ENCODE measurements at places on chromosomes 4 and X. TPM values are rescaled to one million over a fixed set of nuclear protein-coding genes. Genes with fewer than 3 reads are reported as not detected.

CXCL1 gene
- 4.6 TPM for total RNA-seq

DNA sequence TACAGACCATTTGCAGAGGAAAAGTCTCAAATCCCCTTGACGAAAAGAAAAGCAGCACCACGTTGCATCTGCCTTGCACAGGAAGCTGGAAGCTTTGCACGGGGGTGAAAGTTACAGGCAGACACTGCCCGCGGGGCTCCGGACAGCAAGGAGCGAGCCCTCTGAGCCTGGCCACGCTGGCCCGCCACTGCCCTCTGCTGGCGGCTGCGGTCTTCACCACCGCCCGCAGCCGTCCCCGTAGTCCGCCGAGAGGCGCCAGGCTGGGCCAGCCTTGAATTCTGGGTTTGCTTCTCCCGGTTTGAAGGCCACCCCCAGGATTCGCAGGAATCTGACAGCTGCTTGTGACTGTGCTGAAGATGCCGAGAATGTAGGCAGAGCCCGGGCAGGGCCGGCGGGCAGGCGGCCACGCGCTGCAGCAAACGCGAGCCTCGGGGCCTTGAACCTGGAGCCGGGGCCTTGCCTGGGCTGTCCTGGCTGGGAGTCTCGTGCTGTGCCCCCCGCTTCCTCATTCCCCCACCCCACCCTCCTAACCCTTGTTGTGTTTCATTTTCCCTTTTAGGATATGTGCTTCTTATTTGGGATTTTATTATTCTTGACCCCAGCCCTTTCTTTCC is 49.2 kb downstream of the ENPP6 start:
- peak; percentile 92 for DNase-seq

GRCh38 chr4:52019936-52020657 is at the start of gene LRRC66:
LRRC66 (minus strand) TSS chr4:52020363; CDS start chr4:52017613, 2,750 bp downstream.
- no peak for DNase-seq

TMEM164 gene
- 13.5 TPM for total RNA-seq

CYTL1 gene
- 15.2 TPM for total RNA-seq

Measured in aorta (tissue), 5 donors.